ENCODE measurements at places on chromosomes 1 and 21.

- peak; percentile 61 for DNase-seq
These were observed 425.5 kb downstream of the KCTD3 start for GRCh38 chr1:215992620-215993019.

- DNase-seq: no peak
These were observed 37.6 kb downstream of the PARP1 start for GRCh38 chr1:226370144-226370923.

DNA sequence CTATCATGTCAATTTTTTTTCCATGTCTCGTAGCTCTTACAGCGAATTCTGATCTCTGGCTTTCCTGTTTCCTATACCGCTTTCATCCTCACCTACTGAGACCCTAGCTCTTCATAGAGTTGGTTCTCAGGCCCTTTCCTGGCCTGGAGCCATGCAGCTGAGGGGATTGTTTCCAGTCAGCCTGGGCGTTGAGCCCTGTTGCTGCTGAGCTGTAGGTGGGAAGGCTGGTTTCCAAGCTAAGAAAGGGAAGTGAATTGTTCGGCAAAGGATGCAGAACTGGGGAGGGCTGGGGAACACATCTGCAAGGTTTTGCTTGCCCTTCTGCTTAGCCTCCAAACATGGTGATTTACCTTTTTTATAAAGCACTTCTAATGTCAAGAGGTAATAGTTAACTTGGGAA, 41.5 kb downstream of the SPATA46 start:
- DNase-seq: no peak

DNA sequence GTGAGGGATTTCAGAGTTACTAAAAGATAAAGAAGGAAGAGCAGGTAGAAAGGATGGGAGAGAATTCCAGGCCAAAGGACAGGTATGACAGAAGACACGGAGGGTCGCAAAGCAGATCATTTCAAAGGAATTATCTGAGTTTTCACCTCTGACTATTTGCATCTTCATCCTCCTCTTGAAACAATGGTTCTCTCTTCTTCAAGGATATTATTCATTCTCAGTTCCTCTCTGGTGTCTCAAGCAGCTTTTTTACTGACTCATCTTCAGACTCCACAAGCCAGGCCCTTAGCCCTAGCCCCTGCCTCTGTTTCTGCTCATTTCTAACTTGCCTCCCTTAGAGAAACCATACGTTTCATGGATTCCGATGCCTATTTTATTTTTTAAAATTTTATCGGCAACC, 15.0 kb downstream of the DDX59 start:
- no peak for DNase-seq

GRCh38 chr21:42523211-42523610, 9.6 kb downstream of the SLC37A1 start:
- no peak for DNase-seq

DNA sequence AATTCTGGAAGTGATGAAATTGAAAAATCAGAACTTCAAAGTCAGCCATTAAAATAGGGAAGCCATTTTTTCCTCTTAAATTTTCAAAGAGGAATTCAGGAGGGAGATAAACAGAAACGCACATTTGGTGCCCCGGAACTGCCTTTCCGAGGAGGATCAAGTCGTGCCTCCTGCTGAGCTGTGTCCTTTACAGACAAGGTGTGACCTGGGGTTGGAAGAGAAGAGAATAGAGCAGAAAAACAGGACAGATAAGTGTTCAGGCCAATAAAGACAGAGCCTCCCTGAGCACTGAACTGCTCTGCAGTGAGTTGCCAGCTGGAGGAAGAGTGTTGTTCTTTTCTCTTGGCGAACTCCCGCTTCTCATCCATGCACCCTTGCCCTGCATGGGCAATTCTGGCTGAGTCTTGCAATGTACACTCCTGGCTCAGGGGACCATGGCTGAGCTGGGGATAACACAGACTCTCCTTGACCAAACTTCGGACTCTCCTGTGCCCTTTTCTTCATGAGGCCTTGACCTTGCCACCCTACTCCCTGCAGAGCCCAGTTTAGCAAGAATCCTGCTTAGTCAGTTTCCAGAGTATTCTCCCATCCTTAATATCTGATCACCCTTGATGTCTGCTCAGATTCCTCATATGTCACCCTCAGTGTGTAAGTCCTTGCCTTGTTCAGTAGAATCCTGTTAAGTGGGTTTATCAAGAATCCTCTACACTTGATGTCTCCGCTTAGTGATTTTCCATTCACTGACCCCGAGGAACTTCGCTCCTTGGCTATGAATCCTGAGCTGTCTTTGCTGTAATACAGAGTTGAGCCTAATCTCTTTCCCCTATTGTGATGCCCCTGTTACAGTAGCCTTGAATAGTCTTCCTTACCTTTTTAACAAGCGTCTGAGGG, 1.3 kb upstream of the MTARC1 start:
- no peak for DNase-seq

DNA sequence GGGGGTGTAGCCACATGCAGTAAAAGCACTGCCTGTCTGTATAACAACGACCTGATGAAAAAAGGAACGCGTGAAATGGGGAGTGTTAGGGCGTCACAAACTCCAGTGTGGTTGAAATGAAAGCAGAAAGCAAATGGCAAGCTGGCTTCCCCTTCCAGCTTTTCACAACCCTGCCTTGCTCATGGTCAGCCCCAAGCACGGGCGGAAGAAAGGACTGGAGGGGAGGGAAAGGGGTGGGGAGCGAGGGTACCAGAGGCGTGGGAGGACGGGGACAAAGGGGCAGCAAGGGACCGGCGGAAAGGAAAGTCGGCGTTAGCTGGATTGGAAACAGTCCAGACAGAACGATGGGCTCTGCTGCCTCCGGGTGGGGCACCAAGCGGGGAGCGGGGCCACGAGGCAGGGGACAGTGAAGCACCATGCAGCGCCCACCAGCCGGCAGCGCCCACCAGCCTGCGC, 9.6 kb downstream of the VPS26C start:
- no peak for DNase-seq

DNA sequence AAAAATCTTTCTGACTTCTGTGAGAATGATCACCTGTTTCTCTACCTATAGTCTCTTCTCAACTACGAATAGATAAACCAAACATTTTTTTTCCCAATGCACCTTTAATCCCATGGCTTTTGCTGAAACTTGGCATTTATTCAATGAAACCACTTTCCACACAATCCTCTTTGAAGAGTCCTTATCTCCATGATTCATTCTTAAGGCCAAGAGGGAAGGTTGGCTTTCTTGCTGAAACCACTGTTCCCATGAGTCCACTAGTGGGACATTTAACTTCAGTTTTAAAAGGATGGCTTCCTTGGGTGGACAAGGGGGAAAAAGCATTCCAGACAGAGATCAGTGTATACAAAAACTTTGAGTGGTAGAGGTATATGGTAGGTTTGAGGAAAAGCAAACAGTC, 73.6 kb downstream of the CRB1 start:
- no peak for DNase-seq

- no peak for DNase-seq
These were observed 7.3 kb downstream of the TMEM35B start for GRCh38 chr1:34977858-34978257.

DNA sequence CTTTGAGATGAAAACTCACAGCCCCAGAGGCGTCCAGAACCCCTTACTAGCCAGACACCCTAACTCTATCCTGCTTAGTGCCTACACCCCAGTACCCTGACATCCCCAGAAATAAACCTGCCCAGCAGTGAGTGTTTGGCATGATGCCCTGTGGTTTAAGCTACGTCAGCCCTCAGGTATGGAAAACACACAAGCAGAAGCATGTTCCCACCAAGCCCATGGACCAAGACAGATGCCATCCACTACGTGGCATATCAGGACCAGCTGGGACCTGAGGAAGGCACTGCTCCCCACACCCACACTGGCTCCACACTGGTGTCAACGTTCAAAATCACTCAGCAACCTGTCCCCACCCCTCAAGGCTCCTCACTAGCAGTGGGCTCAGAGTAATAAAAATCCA, 116.4 kb downstream of the SYT2 start:
- no peak for DNase-seq

All from COLO829 (cell line).